ENCODE measurements at places on chromosomes 2 and 18.

- DNase-seq: no peak
These were observed 9.4 kb upstream of the ARHGAP28 start for GRCh38 chr18:6719910-6720683.

- DNase-seq: no peak
These were observed 25.1 kb downstream of the DNPEP start for GRCh38 chr2:219362524-219363164.

GRCh38 chr2:9811679-9812511, 31.4 kb upstream of the TAF1B start:
- no peak for DNase-seq

GRCh38 chr2:157995117-157995516, 106.6 kb upstream of the UPP2 start:
- no peak for DNase-seq

DNA sequence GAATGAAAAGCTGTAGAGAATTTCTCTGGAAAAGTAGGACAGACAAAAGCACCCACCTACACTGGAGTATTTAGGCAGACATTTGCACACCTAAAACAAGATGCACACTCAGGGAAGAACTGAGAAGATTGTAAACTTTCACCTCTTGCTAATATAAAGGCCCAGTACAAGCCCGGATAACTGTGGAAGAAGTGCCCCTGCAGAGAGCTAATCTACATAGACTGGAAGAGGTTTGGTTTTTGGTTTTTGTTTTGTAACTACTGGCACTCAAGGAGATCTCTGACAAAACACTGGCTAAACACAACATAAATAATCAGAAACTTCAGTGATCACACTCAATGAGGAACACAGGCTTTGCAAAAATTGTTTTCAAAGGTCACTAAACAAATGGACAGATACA, 782.2 kb upstream of the SLC8A1 start:
- no peak for DNase-seq

GRCh38 chr2:70946832-70947442, 11.2 kb downstream of the ATP6V1B1 start:
- peak; percentile 22 for DNase-seq

- DNase-seq: no peak
These were observed 67.5 kb downstream of the EVA1A start for GRCh38 chr2:75493230-75493629.

GRCh38 chr2:11663427-11663826, 6.6 kb downstream of the NTSR2 start:
- no peak for DNase-seq

DNA sequence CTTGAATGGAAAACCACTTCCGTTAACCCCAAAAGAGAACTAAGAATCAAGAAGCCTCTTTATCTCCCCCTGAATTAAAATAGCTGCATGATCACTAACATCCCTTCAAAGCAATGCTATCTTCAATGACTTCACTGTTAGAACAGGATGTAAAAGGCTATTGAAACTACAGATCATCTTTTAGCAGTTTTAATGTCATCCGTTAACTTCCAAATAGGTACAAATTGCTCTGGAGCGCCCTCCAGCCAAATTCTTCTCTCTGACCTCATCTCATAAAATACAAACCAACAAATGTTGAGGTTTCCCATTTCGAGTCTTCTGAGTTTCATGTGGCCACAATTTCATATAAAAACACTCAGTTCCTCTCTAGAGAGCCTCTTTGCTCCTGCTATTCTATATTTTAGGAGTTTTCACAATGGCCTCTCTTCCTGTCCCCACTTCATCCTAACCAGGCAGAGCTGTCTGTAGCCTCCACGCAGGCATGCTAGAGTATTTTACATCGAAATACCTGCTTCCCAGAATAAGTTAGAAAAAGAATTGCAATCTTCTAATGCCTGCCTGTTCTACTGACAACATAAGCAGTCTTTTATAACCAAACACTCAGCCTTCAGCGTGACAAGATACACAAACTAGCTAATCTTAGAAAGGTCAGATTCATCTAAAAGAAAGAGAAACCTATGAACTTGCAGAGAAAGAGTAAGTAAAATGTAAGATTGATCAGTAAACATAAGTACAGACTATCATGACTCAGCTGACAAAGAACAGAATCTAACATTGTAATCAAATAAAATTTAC, 37.9 kb downstream of the B4GALT6 start:
- no peak for DNase-seq

DNA sequence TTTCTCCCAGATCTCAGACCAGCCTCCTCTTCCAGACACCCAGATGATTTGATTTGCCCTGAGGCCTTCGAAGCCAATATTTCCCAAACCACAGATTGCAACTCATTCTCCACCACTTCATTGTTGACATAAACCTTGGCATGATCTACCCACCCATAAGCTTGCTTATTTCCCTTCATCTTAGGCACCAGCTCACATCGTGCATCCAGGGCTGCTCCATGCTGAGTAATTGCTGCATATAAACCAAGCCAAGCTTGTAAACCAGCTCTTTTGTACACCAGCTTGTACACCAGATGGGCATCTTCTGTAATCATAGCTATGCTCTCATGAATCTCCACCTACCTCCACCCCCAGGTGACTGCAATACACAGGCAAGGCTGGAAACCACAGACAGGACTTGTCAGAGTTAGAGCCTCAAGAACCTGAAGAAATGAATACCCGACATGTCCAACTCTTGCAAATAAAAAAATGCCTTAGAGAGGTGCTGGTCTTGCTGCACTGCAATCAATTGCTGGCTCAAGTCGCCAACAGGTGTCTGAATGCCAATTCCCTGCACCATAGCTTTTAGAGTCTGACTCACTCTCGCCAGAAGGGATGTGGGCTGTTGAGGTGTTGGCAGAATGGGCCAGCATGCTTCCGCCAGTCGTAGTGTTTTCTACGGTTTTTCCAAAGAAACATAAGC, 31.5 kb downstream of the TRABD2A start:
- DNase-seq: peak; percentile 33

- DNase-seq: no peak
These were observed at the start of gene CCDC178 for GRCh38 chr18:33440060-33441043. CCDC178 (minus strand) TSS chr18:33440721; CDS start chr18:33412088, 28,633 bp downstream.

DNA sequence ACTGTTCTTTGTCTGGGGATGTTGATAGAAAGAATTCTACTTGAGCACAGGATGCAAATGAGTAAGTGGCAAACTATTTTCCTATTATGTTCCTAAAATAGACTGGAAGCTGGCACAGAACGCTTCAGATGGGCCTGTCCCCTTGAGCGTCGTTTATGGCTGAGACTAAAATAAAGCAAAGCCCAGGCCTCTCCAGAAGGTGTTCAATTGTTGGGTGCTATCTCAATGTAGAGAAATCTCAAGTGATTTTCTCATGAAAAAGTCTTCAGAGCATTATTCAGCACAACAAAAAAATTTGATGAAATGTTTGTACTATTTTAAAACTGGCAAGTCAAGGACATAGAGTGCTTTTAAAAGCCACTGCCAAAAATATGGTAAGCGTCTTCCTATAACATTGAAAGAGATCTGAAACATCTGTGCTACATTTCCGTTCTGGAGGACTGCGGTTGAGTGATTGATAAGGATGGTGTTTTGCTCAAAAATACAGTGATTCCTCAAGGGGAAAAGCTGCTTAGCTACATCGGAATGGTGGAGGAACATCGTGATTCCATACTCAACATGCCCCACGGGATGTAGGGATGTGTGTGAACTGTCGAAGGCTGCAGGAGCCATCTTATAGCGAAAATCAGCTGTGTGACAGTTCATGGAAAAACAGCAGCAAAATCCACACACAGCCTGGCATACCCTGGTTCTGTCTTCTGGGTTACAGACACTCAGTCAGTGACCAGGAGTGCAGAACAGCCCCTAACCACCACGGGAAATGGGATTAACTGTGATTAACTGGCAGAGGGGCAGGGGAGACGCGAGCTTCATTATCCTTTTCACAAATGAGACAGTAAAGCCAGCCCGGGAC, 10.4 kb upstream of the LRRFIP1 start:
- no peak for DNase-seq

GRCh38 chr18:34509879-34510586, 200.1 kb upstream of the DTNA start:
- DNase-seq: no peak

- DNase-seq: no peak
These were observed 106.2 kb downstream of the COBLL1 start for GRCh38 chr2:164735309-164735919.

DNA sequence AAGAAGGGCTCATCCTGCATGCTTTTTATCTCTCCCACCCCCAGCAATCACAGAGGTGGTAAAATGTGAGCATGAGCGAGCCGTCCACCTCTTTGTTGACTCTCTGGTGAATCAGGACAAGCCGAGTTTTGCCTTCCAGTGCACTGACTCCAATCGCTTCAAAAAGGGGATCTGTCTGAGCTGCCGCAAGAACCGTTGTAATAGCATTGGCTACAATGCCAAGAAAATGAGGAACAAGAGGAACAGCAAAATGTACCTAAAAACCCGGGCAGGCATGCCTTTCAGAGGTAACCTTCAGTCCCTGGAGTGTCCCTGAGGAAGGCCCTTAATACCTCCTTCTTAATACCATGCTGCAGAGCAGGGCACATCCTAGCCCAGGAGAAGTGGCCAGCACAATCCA, 19.5 kb downstream of the LIPG start:
- DNase-seq: no peak

DNA sequence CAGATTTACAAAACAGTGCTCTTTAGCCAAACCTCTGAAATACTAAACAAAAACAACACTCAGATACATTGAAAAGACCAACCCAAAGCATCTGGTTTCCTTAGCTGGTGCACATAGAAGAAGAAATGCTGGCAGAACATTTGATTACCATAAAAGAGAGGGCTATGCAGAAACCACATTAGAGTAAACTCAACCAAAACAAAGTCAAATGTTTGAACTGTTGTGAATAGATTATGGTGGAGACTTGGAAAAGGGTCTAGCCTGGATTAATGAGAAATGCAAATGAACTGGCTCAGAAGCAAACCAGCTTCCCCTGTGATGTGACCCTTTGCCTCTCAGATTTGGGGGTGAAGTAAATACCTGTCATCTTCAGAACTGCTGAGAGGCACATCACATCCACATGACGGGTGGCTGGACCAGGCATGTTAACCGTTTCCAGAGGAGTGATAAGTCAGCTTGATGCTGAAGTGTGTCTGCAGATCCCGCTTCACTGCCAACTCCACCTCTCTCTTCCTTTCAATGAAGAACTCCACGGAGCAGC, 153.0 kb downstream of the NRP2 start:
- no peak for DNase-seq

DNA sequence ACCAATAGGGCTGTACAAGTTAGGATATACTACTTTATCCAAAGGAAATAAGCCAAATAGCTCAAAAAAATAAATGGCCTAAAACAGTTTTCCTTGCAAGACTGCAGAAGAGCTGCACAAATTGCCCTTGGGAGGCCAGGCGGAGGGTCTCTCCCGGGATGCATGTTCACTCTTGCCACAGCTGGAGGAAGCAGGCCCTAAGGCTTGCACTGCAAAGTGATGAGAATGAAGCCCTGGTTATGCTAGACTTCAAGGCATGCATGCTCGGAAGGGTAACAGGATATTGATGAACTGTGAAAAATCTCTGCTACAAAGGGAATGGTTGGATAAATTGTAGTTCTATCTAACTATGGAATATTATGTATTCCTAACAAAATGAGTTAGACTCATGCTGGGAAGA, 27.5 kb upstream of the LDLRAD4 start:
- DNase-seq: no peak

DNA sequence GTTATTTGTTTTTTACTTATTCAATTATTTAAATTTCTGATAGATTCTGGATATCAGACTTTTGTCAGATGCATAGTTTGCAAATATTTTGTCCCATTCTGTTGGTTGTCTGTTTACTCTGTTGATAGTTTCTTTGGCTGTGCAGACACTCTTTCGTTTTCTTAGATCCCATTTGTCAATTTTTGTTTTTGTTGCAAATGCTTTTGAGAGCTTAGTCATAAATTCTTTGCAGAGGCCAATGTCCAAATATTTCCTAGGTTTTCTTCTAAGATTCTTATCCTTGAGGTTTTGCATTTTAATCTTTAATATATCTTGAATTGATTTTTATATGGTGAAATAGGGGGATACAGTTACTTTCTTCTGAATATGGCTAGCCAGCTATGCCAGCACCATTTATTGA, 112.7 kb upstream of the SESTD1 start:
- DNase-seq: no peak

GRCh38 chr18:76231402-76231801, 263.6 kb downstream of the ZNF516 start:
- DNase-seq: no peak

DNA sequence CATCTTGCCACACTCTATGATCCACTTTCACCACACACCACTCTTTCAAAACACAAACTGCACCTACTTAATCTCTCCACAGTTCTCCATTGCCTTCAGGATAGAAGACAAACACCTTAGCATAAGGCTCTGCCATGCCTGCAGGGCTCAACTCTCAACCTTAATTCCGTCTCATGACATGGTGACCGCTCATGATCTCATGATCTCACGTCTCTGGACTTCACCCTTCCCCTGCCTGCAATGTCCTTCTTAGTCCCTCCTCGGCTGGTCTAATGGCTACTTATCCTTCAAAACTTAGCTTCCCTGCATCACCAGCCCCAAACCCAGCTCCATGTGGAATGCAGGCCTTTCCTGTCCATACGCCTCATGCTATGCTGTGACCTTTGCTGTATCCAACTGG, 85.3 kb downstream of the ACVR1 start:
- no peak for DNase-seq

GRCh38 chr2:64015391-64015790, 3.8 kb downstream of the VPS54 start:
- no peak for DNase-seq

DNA sequence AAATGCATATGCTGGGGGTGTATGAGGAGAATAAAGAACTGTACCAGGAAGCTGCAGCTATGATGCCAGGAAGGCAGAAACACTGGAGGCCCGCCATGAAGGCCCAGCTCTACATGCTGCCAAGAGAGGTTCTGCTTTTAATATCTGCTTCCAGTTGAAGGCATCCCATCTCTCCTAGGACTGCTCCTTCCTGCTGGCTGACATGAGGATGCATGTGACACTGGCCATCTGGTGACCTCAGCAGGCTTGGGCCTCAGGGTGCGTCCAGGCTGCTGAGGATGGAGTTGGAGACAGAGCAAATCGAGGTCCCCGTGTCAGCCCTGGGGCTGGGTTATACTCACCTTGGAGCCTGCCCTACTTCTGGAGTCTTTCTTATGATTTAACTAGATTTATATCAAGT, 49.0 kb downstream of the PSMG2 start:
- DNase-seq: no peak

DNA sequence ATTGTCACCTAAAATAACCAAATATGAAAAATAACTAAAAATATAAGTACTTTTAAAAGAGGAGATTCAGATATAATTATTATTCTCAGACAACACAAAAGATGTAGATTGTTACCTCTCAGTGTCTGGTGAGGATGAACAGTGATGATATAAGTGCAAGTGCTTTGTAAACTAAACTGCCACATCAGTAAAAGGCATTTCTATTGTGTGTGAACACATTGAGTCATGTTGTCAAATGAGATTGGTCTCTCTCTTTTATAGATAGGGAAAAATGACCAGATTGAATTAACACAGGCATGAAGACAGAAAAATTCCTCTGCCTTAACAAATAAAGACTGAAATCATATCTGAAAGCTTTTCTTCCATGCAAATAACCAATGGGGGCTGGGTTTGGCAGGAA, 182.4 kb upstream of the TMEFF2 start:
- no peak for DNase-seq

All from effector CD4-positive, alpha-beta T cell (primary cell).